ENCODE measurements at places on chromosomes 7 and 10. TPM values are rescaled to one million over a fixed set of nuclear protein-coding genes. Genes with fewer than 3 reads are reported as not detected.
A peak's percentile ranks its signal among the peaks of the same experiment; 100 is the strongest.

DNA sequence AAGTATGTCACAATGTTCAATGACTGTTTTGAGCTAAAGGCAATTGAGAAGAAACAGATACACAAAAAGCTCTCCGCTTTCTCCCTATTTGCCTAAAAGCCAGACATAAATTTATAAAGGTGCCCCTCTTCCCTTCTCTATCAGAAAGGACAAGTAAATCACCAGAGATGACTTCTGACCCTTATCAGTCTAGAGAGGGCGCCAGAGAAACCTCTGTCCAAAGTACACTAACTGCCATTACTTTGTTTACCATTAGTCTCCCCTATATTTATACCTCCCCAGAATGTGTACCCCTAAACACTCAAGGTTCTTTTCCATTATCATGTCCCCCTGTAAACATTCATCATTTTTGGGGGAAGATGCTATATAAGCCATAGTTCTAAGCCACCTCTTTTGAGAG, 49.3 kb downstream of the TPK1 start:
- no peak for DNase-seq

The ASB4 gene
- total RNA-seq: 8.7 TPM

GRCh38 chr7:41821521-41822213, 118.8 kb upstream of the INHBA start:
- DNase-seq: no peak

The MCMBP gene
- total RNA-seq: 29.0 TPM

The VENTX gene
- 0.99 TPM for total RNA-seq

DNA sequence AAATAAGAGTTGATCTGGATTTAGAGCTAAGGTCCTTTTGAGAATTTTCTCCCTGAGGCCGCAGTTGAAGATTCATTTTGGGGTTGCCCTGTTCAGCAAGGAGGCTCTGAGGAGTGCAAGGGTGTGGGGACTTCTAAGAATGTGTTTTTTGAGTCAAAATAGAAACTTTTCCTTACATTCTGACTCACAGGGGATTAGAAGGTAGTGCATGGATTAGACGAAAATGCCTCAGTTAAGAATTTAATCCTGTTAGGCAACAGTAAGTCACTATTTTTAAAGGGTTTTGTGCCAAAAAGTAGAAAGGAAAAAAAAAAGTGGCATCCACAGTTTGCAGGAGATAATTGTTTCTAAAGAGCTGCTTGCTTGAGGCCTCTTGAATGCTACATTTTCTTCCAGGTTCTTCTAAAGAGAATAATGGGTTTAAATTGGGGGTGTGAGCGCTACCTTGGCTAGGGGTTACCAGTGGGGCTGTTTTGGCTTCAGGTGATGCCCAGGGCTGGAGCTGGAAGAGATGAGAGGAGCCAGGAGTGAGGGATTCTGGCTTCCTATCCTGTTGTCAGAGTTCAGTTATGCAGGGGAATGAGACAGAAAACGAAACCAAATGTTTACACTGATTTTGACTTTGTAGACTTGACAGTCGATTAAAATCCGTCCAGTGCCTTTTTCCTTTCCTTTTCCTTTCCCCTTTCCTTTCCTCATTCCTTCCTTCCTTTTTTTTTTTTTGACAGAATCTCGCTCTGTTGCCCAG, 52.9 kb downstream of the BAMBI start:
- DNase-seq: no peak

GRCh38 chr7:30920021-30920583, 8.4 kb downstream of the AQP1 start:
- DNase-seq: peak; percentile 33

- DNase-seq: no peak
Measured at GRCh38 chr10:75016325-75016724, 95.1 kb upstream of the SAMD8 start.

DNA sequence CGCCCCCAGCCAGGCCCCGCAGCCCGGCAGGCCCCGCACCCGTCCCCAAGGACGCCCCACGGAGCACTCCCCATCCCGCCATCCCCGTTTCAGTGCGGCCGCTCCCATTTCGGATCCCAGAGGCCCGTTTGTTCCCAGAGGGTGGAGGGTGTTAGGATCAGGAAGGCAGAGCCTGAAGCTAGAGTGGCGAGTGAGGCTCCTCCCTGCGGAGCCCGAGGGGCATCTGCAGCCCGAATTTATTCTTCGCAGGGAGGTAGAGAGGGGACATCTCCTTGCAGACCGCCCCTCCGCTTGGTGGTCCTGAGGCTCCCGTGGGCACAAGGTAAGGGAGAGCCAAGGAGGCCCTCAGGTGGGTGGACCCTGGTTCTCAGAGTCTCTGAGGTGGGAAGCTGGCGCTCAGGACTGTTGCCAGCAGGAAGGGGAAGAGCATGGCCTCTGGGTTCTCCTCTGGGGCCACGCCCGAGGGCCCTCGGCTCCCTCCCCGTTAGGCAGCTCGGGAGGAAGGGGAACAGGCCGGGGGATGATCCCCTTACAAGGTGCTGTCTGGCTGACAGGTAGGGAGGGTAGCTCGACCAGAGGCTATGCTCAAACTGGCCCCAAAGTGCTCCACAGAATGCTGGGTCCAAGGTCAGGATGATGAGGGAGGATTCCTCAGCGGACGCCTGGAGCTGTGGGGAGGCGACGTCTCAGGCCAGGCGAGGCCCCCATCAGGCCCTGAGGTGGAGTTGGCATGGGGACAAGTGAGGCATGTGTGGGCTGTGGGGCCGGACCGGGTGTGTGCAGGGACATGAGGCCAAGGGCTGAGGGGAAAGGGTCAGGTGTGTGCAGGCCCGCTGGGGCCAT, 17.4 kb downstream of the POLL start:
- DNase-seq: peak; percentile 38

The HOXA13 gene
- total RNA-seq: not detected

DNA sequence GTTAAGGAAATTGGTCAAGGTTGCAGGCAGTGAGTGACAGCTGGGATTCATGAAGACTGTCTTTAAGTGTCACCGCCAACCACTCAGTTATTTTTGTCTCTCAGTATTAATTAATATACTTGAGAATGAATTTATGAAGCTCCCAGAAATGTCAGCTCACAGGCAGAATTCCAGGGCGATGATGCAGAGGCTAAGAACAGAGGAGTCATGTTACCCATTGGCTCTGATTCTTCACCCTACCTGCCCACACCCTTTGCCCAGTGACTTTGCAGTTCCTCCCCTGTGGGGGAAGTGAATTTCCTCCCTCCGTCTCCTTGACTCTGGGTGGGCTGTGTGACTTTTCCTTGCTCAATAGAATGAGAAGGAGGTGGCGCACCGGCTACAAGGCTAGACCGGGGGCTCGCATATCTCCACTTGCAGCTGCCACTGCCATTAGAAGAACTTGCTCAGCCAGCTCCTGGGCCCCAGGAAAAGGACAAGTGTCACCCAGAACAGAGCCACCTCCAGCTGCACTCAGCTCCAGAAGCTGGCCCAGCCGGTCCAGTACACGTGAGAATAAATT, 157.1 kb upstream of the PRKCQ start:
- DNase-seq: no peak

- DNase-seq: no peak
Measured at GRCh38 chr10:19497026-19497425, 319.2 kb upstream of the PLXDC2 start.

- no peak for DNase-seq
Measured at GRCh38 chr7:112084520-112084971, 121.7 kb downstream of the DOCK4 start.

GRCh38 chr7:99050971-99051370, 92.9 kb downstream of the SMURF1 start:
- no peak for DNase-seq

GRCh38 chr7:154353355-154353767, 301.2 kb downstream of the DPP6 start:
- no peak for DNase-seq

DNA sequence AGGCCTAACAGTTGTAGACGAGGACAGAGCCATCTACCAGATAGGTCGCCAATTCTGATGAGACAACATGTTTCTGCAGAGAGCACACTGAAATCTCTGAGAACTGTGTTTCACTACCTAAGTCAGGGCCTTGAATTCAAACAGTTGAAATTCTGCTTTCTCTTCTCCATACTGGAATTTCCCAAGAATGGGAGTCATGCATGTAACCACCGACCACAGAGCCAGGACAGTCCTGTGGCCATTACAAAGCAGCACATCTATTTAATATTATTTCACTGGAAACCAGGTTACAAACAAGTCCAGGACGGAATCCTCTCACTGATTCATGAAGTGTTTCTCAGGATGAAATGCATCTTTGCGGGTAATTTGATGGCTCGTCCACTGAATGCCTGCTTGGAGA, 62.0 kb upstream of the ST8SIA6 start:
- no peak for DNase-seq

DNA sequence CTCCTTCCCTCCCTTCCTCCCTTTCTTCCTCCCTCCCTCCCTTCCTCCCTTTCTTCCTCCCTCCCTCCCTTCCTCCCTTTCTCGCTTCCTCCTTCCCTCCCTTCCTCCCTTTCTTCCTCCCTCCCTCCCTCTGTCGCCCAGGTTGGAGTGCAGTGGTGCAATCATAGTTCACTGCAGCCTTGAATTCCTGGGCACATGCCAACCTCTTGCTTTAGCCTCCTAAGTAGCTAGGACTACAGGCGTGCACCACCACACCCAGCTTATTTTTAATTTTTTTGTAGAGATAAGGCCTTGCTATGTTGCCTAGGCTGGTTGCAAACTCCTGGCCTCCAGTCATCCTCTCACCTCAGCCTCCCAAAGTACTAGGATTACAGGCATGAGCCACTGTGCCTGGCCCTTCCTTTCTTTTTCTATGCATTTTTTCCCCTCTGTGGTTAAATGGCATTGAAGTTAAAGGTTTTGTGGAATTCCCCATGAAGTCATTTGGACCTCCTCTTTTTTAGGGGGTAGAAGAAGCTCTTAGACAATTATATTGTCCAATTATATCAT, 9.6 kb downstream of the KLHDC10 start:
- DNase-seq: no peak

DNA sequence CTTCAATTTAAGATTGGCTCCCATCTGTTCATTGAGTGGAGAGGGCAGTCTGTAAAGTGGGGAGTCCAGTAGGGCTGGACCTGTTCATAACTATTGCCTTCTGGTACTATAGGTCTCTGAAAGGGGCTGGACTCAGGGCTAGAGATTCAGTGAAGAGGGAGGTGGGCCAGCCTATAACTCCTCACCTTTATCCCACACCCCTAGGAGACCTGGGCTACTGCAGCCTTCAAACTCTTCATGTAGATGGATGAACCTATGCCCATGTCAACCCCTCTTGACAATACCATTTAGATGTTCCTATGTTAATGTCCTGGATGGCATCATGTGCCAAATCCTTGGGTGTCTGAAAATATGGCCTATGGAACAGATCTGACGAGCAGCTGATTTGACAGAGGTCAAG, 22.0 kb downstream of the MBL2 start:
- DNase-seq: no peak

The AKR1C8 gene
- total RNA-seq: 0.25 TPM

DNA sequence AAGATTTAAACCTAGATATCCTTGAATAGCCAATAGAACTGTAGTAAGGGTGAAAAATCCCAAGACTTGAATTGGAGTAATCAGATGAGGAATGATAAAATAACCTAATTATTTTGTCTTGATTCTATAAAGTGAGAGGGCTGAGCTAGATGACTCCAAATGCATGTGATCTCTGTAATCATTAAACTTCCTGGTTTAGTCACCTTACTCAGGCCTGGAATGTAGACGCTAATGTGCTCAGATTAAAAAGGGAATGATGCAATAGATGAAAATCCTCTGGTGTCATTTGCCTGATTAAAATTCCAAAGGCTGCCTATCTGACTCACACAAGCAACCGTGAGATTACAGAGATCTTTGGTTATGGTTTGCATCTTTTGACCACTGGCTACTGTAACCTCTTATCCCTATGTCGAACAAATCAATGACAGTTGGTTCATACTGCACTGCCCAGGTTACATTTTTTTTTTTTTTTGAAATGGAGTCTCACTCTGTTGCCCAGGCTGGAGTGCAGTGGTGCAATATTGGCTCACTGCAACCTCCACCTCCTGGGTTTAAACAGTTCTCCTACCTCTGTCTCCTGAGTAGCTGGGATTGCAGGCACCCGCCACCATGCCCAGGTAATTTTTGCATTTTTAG, 2.9 kb upstream of the HKDC1 start:
- no peak for DNase-seq

- no peak for DNase-seq
Measured at GRCh38 chr7:46035166-46035565, 114.1 kb upstream of the IGFBP3 start.

DNA sequence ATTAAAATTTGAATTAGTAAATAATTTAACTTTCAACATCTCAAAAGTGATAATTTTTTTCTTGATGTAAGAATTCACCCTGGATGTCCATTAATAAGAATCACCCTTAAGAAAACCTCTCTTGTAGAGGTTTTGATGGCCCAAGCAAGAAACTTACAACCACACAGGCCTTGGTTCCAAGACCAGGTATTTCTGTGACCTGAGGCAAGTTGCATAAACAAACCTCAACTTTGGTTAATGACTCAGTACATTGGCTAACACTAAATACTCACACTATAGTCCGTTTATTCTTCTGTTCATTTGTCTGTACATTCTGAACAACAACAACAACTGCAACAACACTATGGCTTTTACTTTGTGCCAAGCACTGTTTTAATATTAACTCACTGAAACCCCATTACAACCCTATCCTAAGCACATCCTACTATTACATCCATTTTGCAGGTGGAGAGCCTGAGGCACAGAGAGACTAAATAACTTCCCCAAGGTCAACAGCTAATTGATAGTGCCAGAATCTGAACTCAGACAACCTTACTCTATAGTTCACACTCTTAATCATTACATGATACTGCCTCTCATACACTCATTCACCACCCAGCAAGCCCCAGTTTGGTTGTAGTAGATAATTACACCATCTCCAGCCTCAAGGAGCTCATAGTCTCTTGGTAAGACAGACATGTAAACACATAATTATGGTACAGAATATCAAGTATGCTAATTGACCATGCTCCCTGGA, 6.6 kb downstream of the ANK3 start:
- DNase-seq: no peak

- DNase-seq: no peak
Measured at GRCh38 chr7:108307595-108307994, 148.6 kb downstream of the NRCAM start.

GRCh38 chr7:135682191-135682590, 19.9 kb downstream of the STMP1 start:
- no peak for DNase-seq

The MRLN gene
- total RNA-seq: not detected

DNA sequence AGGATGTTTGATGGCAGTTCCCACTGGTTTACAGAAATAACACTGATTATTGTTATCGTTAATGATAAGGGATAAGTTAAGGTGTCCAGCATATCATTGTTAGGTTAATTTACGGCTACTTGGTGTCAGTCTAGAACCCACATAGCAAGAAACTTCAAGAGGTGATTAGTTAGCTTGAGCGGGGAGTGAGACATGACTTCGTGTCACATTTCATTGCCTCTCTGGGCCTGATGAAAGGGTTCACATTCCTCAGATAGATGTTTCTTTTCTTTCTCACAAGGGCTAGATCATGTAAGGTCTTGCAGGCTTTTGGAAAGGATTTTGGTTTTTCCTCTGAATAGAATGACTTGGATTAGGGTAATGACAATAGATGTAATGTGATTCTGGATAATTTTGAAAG, 26.7 kb downstream of the WAC start:
- no peak for DNase-seq
